GM04503 (cell line): ENCODE measurements at places on chromosomes 7 and 10.

DNA sequence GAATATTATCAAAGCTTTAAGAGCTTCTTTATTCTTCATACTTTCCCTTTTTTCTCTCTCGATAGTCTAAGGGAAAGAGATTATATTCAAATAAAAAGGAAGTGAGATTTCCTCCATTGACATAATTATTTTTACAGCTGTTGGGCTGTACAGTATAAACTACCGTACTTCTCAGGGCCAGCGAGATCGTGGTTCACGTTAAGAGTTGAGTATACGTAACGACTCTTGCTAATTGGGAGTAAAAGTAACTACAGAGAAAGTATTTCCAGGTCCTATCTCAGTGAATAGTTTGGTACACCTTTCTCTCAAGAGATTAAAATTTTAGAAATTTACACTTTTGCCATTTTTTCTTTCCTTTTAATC is 57.8 kb downstream of the INPP5F start:
- no peak for DNase-seq

GRCh38 chr10:36675458-36675880 is 449.9 kb upstream of the ANKRD30A start:
- DNase-seq = peak; percentile 64

DNA sequence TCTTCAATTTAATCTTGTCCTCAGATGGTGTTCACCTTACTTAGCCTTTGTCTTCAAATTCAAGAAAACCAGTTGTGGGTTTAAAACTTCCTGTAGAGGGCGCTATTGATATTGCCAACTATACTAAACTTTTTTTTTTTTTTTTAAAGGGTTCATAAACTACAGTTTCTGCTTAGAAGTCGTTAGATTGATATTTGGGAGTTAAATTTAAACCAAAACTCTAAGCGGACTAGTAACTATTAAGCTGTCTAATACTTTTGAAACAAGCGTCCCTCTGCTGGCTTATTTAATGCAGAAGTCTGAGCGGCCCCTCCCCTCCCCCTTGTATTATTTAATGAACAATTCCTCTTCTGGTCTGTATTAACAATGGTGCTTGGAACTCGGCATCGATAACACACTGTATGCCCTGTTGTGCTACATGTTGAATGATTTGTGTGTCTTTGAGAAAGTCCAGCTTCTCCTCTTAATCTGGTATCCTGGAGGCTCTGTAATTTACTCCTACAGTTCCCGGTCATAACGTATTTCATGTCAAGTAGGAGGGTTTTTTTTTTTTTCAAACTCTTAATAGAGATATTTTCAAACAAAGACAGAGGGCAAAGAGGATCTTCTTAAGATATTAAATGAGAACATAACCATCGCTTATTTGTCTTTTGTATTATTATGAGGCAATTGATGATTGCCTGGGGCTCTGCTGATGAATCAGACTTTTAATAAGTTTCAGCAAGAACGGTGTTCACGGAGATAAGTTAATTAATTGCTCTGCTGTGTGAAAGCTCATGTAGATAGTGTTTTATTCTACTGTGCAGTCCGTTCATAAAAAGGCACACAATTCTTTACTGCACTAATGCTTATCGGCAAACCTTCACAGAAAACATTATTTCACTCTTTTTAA is 22.6 kb upstream of the CREB5 start:
- DNase-seq = no peak

- DNase-seq = no peak
These were observed 70.9 kb upstream of the INHBA start for GRCh38 chr7:41773756-41774155.

- DNase-seq = no peak
These were observed 2.3 kb downstream of the DPYSL4 start for GRCh38 chr10:132189016-132189415.

DNA sequence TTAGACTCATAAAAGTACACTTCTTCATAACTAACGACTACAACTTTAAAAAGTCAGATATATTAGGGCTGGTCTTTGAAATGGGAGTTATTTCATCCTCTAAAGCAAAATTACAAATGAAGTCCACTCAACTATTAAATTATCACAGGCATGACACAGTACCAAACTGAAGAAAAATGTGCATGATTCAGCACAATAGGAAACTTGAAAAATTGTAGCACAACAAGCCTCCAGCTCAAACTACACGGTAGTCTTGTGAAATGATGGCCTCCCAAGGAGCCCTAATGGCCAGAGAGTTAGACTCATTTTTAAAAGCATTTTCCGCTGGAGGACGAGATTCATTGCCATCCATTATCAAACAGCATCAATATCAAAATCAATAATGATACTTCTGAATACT is 76.4 kb downstream of the MAGI2 start:
- no peak for DNase-seq

GRCh38 chr7:2732388-2732787 is 44.4 kb downstream of the AMZ1 start:
- DNase-seq = no peak

GRCh38 chr7:155300641-155301452 is 3.2 kb downstream of the INSIG1 start:
- DNase-seq = no peak

GRCh38 chr7:118218413-118219156 is 5.9 kb upstream of the ANKRD7 start:
- DNase-seq = no peak

GRCh38 chr7:106219170-106219569 is 65.6 kb downstream of the NAMPT start:
- no peak for DNase-seq

GRCh38 chr10:123537188-123537961 is 128.8 kb upstream of the GPR26 start:
- no peak for DNase-seq

DNA sequence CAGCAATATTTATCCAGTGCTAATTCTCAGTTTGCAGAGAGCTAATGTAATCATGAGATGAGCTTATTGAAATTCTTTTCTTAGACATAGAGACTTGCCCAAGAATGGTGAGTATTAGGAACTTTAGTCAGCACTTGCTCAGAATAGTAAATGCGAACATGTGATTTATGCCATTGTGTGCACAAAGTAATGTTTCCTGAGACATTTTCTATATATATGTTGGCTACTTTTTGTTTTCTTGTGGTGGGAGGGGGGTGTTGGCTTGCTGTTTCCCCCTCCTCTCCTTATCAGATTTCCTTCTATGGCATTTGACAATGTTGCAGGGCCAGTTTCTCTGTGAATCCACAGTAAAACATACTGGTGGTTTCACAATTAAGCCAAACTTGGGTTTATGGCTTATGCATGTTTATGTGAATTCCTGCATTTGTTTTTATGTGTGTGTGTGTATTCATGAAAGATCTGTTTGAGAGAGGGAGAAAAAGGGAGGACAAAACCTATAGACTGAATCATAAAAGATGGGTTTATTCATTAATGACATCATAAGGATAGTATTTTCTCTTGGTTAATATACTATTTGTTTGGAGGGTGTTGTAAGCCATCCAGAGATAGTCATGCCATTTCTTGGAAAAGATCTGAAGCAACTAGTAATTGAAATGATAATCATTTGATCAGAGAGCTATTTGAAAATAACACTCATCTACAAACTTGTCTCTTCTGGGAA is 36.3 kb downstream of the ARID5B start:
- DNase-seq = peak; percentile 34

DNA sequence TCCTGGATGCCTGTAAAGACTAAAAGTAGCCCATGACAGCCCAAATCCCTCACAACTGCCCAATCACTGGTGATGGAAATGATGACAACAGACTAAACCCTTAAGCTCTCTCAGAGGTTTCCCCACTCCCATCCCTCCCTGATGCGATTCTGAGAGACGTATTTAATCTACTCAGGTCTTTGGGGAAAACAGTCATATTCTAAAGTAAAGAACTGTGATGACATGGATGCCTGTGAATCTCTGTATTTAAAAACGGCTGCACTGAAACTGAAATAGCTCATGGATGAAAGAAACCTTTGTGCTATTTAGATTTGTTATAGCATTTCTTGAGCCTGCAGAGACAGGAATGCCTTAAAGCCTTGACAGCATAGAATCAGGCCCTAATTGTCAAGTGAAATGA is 28.5 kb downstream of the VPS41 start:
- DNase-seq = no peak

DNA sequence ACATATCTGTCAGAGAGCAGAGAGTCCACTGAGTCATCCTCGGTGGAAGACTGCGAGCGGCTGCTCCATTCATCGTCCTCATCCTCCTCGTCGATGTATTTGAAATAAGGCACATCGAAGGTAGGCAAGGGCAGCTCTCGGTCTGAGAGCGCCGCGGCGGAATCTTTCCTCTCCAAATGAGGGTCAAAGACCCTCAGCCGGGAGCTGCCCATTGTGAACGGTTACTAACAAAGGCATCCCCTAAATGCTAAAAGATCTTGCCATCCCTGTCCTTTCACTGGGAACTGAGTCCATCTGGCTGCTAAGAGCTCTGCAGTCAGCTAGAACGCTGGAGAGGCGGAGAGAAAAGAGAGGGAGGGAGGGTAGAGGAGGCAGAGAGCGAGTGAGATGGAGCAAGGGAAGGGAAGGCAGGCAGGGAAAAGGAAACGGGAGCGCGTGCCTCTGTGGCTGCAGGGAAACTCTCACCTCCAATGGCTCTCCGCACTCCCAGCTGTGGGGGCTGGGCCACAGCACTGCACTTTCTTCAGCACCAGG is 163.4 kb downstream of the RAPGEF5 start:
- DNase-seq = no peak

DNA sequence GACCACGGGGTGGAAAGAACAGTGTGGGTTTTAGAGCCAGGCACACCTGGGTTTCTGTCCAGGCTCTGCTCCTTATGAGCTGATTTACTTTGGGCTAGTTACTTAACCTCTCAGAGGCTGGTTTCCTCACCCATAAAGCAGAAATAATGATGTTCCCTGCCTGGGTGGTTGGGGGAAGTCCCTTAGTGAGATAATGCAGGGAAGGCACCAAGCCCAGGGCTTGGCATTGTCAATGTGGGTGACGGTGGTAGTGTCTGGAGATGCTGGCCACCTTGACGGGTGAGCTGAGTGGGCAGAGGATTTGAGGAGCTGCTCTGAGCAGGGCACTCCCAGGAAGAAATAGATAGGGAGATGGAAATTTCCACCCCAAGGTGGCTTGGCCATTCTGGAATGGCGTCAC is 65.2 kb downstream of the SH2D4B start:
- DNase-seq = no peak

GRCh38 chr7:106178593-106179134 is 66.6 kb upstream of the SYPL1 start:
- peak; percentile 11 for DNase-seq

- no peak for DNase-seq
These were observed 20.2 kb upstream of the PDGFA start for GRCh38 chr7:539731-540411.

- DNase-seq = peak; percentile 2
These were observed 478.6 kb downstream of the LRMDA start for GRCh38 chr10:75910032-75910431.

DNA sequence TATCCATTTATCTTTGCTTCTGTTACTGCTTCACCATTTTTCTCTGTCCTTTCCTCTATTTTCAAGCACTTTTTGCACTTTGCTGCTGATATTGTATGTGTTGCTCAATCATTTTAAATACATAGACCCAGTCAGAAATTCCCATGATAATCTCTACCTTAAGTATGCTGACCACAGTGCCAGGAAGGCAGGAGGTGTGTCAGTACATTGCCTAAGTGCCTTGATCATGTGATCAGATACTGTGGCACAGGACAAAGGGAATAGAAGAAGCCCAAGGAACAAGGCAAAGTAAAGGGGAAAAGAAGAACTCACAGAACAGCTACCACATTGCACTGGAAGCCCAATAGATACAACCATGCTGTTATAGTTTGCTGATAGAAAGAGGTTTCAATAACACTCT is 53.7 kb upstream of the CD36 start:
- DNase-seq = no peak

- no peak for DNase-seq
These were observed 167.7 kb upstream of the WDR11 start for GRCh38 chr10:120683454-120683853.

GRCh38 chr10:103273041-103273441 is 3.9 kb upstream of the INA start:
- peak; percentile 100 for DNase-seq

GRCh38 chr7:70620333-70621055 is 511.4 kb upstream of the GALNT17 start:
- DNase-seq = no peak

GRCh38 chr10:72702868-72703581 is 11.1 kb downstream of the MCU start:
- no peak for DNase-seq

DNA sequence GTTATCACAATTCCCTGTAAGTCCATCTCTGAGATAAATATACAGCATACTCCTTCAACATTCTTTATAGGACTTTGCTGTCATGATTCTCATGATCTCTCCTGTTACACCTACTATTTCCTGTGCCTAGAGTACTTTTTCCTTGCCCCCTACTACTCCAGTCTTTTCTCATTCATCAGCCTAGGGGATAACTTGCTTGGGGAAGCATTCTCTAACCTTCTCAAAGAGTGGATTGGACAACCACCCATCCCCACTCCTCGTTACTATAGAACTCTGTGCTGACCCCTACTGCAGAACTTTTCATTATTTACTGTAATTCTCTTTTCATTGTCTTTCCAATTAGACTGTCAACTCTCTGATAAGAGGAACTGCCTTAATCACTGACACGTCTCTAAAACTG is 57.4 kb upstream of the TFEC start:
- no peak for DNase-seq

GRCh38 chr10:102542800-102543418 is 39.1 kb downstream of the SUFU start:
- DNase-seq = no peak

DNA sequence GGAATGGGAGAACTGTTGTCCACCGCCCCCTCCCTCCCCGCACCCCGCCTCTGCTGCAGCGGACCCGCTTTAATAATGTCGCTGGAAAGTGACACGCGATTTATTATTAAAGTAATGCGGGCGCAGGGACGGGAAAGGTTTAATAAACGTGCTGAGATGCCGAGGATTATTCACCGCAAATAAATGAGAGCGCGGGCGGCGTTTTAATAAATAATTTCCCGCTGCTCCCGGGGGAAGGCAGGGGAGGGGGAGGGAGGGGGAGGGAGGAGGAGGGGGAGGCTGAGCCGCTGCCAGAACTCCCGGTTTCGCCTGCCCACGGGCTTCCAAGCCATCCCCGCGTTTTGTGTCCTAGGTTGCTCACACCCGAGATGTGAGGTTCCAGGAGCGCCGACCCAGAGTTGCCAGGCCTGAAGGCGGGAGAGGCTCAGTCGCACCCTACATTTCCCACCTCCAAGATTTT is 5.1 kb downstream of the KAZALD1 start:
- no peak for DNase-seq

- DNase-seq = no peak
These were observed 32.6 kb downstream of the BEND7 start for GRCh38 chr10:13496164-13496563.

- no peak for DNase-seq
These were observed 45.4 kb upstream of the MACROH2A2 start for GRCh38 chr10:70007116-70007820.

DNA sequence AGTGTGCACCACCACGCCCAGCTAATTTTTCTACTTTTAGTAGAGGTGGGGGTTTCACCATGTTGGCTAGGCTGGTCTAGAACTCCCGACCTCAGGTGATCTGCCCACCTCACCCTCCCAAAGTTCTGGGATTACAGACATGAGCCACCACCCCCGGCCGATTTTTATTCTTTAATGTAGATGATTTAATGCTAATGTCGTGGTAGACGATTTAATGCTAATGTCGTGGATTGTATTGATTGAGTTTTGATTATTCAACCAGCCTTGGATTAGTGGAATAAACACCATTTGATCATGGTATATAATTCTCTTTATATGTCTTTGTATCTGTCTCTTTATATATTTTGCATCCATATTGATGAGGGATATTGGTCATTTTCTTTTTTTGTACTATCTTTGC is 52.6 kb downstream of the OGDH start:
- DNase-seq = no peak

GRCh38 chr7:33824911-33825459 is 80.4 kb upstream of the BMPER start:
- no peak for DNase-seq

GRCh38 chr7:42095791-42096190 is 141.2 kb downstream of the GLI3 start:
- DNase-seq = no peak
